ENCODE measurements at places on chromosomes 7 and 10. TPM values are rescaled to one million over a fixed set of nuclear protein-coding genes. Genes with fewer than 3 reads are reported as not detected.

DNA sequence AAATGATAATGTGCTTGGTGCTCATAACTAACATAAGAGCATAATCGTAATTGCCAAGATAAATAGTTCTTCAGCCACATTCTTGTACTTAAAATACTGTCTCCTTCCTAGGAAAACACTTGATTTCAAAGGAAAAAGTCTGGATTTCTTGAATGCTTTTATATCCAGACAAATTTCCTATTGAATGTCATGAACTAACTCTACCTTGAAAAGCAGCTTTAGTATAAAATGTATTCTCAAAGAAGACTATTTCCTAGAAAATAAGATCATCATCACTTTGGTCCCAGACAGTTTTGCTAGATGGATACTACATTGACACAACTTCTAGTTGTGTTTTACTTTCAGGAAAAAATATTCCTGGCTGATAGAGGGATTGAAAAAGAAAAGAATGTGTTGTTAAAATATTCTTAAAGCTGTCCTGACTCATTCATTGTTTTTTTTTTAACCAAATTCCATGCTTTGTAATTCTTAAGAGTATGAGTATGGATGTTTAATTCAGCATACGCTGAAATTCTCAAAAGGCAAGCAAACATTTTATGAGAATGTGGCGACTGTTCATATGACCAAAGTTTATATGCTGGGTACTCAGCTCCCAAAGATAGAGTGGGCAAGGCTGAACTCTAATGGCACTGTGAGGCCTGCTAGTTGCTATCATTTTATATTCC, 106.1 kb downstream of the PPP1R3A start:
- DNase-seq, result no peak

DNA sequence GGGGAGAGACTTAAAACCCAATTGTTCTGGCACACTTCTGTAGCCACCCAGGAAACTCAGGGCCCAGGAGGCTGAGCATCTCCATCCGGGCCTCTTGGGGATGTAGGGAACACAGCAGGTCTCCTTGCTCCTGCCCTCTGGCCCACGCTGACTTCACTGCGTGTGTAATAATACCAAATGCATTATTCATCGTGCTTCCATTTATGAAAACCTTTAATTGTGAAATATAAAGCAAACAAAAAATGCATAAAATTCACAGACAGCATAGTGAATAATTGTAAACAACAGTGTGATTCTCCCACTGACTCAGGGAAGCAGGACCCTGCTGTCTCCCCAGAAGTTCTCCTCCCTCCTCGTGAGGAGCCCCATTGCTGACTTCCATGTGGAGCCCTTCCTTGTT, 70.3 kb upstream of the SHH start:
- DNase-seq, result no peak

DNA sequence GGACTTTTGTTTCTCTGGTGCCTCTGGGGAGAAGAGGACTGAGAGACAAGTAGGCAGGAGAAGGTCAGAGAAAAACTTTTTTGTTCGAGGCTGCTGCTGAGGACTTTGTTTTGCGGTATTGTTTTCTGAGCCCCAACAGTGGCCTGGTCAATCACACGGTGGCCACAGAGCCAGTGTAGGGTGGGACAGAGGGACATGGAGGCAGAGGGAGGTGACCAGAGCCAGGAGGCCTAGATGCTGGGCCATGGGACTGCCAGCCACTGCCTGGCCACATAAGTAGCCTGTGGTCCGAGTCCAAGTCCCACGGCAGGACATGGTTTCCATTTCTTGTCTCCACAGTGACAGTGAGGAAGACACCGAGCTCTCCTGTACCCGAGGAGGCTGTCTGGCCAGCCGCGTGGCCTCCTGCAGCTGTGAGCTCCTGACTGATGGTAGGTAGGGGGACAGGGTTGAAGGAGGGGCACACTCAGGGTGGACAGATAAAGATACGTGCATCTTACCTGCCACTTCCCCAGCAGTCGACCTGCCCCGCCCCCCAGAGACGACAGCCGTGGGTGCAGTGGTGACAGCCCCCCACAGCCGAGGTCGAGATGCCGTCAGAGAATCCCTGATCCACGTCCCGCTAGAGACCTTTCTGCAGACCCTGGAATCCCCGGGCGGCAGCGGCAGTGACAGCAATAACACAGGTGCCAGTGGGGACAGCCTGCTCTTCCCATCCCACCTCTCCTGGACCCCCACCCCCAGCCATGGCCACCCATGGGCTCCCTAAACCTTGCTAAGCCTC, 27.5 kb downstream of the SH2B2 start:
- no peak for DNase-seq

- no peak for DNase-seq
Measured at GRCh38 chr7:50676740-50677637, 105.7 kb downstream of the GRB10 start.

DNA sequence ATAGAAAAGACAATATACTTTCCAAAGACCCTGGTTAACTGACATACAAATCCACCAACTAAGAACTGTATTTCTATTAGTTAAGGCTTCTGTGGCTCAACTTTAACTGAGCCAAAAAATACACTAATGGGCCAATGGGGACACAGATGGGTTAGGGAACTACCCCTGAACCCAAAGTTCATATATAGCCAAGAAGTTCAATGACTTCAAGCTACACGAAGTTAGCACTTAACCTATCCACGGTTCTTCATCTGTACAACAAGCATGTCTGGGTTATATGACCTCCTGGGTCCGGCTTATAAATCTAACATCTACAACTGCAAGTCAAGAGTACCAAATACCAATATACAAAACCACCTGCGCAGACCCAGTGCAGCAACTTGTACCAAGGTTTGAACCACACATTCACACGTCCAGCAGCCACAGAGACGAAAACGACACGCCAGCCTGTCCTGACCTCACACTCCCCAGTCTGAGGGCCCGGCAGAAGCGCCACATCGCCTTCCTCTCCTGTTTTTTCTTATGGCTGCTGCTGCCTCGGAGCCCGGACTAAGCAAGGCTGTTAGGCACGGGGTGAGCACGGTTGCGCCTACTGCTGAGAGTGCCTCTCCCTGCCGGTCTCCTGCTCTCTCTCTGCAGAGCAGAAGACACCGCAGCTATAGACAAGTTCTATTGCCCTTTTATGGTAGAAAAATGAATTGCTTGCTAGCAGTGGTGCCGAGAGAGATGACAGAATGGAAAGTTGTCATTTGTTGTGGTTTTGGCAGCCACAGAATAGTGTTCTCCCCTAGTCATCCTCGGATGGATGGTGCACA, 86.3 kb downstream of the RNF216 start:
- DNase-seq, result peak; percentile 69

- DNase-seq, result no peak
Measured at GRCh38 chr10:96706331-96706853, 13.9 kb downstream of the PIK3AP1 start.

GRCh38 chr10:12279281-12279680, 70.1 kb upstream of the CAMK1D start:
- no peak for DNase-seq

DNA sequence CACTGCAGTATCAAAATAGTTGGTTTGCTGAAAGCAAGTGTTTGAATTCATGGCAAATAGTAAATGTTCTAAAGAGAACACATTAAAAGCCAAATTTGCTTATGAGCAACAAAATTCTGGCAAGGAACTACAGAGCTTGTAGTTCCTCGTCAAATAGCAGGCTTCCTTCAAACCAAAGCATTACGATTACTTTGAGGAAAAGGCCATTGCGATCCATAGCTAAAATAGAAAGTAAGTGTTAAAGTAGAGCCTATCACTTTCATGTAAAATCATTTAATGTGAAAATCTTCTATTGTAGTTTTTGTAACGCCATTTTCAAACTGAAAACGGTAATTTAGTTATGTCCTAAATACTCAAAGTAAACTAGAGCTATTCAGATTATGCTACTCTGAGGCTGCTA, 20.1 kb downstream of the CACNA2D1 start:
- no peak for DNase-seq

DNA sequence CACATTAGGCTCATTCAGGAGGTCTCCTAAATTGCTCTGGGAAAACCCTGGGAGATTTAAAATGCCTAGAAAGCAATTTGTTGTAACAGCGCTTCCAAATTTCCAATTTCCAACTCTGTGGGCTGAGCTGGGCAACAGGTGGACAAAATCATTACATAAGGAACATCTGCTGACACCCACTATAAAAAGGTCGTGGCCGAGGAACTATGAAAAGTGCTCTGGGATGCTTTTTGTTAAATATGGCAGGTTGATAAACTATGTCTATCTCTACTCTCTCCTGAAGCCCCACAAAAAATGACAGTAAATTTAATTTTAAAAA, 45.1 kb downstream of the ATXN7L1 start:
- DNase-seq, result no peak

- DNase-seq, result peak; percentile 70
Measured at GRCh38 chr7:4774658-4775249, 669 bp upstream of the AP5Z1 start.

GRCh38 chr7:15802425-15802824, 115.9 kb upstream of the MEOX2 start:
- DNase-seq, result no peak

DNA sequence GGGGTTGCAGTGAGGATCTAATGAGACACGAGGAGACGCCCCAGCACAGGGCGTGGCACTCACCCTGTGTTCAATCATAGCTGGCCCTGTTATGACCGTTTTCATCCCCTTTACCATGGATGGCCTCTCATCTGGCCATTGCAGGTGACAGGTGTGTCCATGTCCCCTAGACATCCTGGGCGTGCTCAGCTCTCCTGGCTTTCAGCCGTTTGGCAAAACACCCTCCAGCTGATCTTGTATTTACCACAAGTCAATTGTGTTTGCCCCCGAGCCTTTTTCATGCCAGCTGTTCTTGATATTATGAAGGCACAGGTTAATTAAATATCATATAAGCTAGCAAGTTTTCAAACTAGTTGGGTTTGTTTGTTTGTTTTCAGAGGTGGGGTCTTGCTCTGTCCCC, 97.1 kb downstream of the CHST15 start:
- DNase-seq, result no peak

The GARIN1A gene
- 4.0 TPM for total RNA-seq

The TRPV5 gene
- not detected for total RNA-seq

The KLF14 gene
- not detected for total RNA-seq

The TAS2R4 gene
- total RNA-seq, result 3.8 TPM

The LBX1 gene
- not detected for total RNA-seq

The ANKRD22 gene
- total RNA-seq, result not detected

The TASOR2 gene
- total RNA-seq, result 82.0 TPM

The ZNF138 gene
- total RNA-seq, result 8.7 TPM

The OIT3 gene
- not detected for total RNA-seq

All from mammary epithelial cell (primary cell).